ENCODE measurements at places on chromosomes 7 and 10.

DNA sequence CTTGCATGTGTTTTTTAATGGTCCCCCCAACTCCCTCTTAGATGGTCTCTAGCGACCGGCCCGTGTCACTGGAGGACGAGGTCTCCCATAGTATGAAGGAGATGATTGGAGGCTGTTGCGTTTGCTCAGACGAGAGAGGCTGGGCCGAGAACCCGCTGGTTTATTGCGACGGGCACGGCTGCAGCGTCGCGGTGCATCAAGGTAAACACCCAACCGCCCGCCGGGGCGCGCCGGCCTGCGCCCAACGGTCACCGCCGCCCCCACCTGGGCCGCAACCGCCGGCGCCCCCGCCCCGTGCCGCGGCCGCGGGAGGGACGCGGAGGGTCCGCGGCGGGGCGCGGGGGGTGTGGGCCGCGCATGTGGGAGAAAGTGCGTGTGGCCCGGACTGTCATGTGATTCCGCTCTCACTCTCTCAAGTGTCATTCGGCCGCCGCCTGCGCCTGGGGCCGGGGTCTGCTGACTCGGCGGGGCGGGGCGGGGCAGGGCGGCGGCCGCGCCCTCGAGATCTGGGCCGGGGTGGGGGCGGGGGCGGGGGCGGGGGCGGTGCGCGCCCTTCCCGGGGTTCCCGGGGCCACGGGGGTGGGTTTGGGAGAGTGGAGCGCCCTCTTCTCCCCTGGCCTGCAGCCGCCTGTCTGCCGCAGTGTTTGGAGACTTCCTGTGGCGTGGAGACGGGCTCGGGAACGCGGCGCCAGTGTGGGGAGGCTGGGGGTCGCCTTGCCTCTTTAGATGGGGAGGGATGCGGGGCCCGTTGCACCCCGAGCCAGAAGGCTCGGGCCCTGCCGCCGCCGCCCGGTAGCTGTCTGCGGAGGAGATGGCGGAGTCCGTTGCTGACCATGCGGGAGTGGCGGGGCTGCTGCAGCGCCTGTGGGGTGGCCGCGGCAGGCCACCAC lies 817 bp downstream of the MLLT10 start:
- DNase-seq, result no peak

DNA sequence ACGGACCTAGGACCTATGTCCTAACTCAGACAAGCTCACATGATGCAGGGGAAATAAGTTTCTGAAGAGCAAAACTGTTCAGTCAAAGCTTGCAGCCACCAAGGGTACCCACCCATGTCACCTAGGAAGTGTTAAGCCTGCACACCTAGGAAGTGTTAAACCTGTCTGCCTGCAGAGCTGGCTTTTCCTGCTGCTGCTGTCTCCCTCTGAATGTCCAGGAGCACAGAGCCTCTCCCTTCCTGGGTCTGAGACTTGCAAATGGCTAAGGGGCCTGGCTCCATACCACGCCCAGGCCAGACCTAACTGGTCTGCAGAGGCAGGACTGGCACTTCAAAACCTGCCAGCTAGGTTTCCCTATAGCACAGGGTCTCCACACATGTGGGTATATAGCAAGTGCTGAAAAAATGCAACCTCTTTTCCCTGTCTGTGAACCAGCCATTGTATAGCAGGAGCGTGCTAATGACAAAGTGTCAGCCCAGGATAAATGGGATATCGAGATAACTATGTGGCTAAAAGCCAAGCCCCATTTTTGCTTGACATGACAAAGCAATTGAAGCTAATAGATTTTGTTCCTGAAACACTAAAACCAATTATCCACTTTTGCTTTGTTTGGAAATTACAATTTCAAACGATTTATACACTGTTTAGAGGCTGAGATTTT lies 1.5 kb downstream of the GDF2 start:
- no peak for DNase-seq

GRCh38 chr10:43086321-43086942 lies 9.6 kb downstream of the RET start:
- no peak for DNase-seq

GRCh38 chr7:157555944-157556641 lies 219.3 kb downstream of the DNAJB6 start:
- no peak for DNase-seq

DNA sequence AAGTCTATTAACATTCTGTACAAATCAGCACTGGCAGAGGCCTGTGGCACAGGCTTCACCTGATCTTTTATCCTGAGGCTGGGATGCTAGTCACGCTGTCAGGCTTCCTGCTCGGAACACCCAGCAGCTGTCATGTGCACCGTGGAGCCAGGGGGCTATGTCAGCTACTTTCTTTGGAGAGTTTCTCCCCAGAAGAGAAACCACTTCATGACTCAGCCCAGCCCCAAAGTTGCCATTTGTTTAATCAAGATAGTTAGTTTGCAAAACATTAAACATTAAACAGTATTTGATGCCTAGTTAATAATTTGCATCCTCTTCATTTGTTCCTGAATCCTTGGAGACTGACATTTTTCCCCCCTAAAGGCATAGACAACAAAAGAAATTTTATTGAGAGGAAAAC lies at the start of gene HABP2:
Gene HABP2 (plus strand): TSS at position 353 of the 400 bp plus-strand sequence. CDS start 69 bp downstream, outside the sequence.
- DNase-seq, result no peak

GRCh38 chr7:55502124-55502857 lies 70.0 kb downstream of the VOPP1 start:
- DNase-seq, result no peak
